ENCODE measurements at places on chromosomes 2 and 18.

DNA sequence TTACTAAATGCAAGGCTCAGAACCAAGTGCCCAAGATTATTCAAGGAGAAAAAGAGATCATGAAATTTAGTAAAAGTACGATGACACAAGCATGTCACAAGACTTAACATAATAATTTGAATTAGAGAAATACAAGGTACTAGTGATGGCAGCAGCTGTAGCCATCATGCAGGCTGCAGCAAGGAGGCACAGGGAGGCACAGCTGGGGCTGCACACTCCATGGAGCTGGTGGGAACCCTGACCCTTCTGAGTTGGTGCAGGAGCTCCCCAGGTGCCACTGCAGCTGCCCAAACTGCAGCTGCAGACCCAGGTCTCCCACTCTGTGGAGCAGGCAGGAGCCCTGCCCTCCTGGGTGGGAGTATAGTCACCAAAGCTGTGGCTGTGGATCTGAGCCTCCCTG is 46.0 kb downstream of the COL3A1 start:
- DNase-seq, result no peak

DNA sequence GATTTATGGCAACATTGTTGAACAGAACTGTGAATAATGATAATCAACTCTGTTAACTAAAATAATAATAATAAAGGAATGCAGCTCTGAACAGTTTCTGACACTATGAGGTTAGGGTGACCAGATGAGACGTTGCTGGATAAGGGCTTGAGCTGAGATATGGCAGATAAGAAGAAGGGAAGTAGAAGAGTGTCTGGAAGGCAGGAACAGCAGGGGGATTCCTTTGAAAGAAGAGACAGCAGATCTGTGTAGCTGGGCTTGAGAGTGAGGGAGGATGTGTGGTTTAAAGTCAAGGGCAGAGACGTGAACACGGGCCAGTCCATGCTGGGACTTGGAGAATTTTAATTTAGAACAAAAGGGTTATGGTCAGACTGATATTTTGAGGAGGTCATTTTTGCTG is 273.1 kb upstream of the SLC14A2 start:
- no peak for DNase-seq

- no peak for DNase-seq
Observed at GRCh38 chr2:190417045-190417842, 9.1 kb downstream of the MFSD6 start.

GRCh38 chr2:75605770-75606529 is 40.6 kb upstream of the MRPL19 start:
- DNase-seq, result peak; percentile 99

GRCh38 chr2:102355526-102356380 is at the start of gene IL18R1:
TSS of gene IL18R1 (plus strand) at chr2:102355796. CDS start at chr2:102362661, 6,865 bp downstream.
- peak; percentile 73 for DNase-seq

DNA sequence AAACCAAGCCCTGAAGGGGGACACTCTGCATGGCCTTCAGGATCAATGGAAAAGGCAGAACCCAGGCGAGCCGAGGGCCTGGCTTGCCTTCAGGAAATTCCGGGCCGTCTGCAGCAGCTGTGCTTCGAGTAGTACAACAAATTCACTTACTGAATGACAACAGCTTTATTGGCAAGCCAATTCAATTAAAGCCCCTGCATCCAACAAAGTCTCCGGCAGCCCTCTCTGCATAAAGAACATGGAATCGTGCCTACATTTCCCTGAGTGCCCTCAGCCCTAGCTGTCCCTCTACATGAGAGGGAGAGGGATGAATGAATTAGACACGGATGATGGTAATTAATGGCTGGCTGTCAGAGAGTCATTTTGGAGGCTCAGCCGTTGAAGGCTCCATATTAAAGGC is 189.0 kb downstream of the BCL11A start:
- no peak for DNase-seq

Measured in fibroblast of upper back skin (primary cell).